Sigmoid colon (tissue), 7 donors: ENCODE measurements at places on chromosomes 16 and 17. TPM values are rescaled to one million over a fixed set of nuclear protein-coding genes. Genes with fewer than 3 reads are reported as not detected.

UNC13D gene
- 6.0 TPM for polyA plus RNA-seq

MYH3 gene
- 1.2 TPM for polyA plus RNA-seq

CCDC154 gene
- polyA plus RNA-seq, result not detected

KCTD2 gene
- polyA plus RNA-seq, result 12.5 TPM

HIGD1B gene
- not detected for polyA plus RNA-seq

PIMREG gene
- 7.8 TPM for polyA plus RNA-seq

PRRT2 gene
- not detected for polyA plus RNA-seq

FBXL16 gene
- polyA plus RNA-seq, result 0.60 TPM

CEMP1 gene
- 1.2 TPM for polyA plus RNA-seq

C16orf90 gene
- not detected for polyA plus RNA-seq

KRTAP3-2 gene
- not detected for polyA plus RNA-seq

MRM1 gene
- polyA plus RNA-seq, result 15.0 TPM

ABI3 gene
- 15.2 TPM for polyA plus RNA-seq
